ENCODE measurements at places on chromosomes 4 and X.

DNA sequence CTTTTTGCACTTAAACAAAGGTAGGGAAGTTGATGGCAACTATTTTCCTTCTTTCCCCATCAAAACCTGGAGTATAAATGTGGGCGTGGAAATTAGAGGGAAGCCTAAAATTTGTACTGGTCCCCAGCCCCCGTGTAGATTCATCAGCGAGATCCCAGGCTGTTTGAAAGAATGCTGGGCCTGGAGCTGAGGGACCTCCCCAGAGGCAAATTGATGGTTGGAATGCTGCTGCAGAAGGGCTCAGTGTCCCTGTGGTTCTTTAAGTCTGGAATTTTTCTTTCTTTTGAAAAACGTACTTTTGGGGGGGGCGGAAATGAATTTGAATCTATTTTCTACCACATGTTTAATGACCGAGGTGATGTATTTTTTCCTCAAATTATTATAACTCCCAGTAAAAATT lies 197.2 kb downstream of the CBR4 start:
- no peak for DNase-seq

DNA sequence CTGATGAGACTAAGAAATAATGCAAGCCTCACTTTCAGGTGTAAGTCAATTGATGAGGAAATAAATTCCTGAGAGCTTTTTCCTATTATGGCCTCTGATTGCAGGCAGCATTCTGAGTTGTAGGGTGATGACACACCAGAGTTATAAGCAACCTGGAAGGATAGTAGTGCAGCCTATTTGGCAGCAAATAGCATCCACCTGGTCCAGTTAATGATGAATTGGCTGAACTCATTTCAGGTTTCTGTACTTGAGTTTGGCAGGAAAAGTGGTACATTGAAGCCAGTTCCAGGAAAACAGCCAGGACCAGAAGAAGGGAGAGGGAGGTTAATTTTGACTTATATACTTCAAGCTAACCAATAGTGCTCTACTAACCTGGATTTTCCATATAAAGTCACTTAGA lies 316.8 kb downstream of the NAF1 start:
- no peak for DNase-seq

DNA sequence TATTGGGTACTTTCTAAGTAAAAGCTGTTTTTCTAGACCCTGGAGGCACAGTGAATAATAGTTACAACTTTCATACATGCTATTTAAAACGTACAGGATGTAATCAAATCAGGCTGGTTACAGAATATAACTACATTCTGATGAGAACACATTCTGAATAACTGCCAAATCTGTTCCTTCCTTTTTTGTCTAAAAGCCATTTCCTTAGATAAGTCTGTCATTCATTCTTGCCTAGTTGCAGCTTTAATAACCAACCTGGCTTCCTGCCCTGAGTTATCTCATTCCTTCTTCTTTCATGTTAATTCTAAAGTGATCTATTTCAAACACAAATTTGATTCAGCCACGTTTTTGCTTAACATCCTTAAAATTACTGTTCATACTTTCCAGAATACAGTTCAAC lies 189.7 kb upstream of the ITM2A start:
- no peak for DNase-seq

GRCh38 chr4:107857741-107858140 lies 33.0 kb downstream of the SGMS2 start:
- no peak for DNase-seq

GRCh38 chr4:150012851-150013360 lies 65.3 kb upstream of the DCLK2 start:
- DNase-seq = no peak

- DNase-seq = no peak
These were observed 27.6 kb upstream of the GTPBP6 start for GRCh38 chrX:346034-346813.

DNA sequence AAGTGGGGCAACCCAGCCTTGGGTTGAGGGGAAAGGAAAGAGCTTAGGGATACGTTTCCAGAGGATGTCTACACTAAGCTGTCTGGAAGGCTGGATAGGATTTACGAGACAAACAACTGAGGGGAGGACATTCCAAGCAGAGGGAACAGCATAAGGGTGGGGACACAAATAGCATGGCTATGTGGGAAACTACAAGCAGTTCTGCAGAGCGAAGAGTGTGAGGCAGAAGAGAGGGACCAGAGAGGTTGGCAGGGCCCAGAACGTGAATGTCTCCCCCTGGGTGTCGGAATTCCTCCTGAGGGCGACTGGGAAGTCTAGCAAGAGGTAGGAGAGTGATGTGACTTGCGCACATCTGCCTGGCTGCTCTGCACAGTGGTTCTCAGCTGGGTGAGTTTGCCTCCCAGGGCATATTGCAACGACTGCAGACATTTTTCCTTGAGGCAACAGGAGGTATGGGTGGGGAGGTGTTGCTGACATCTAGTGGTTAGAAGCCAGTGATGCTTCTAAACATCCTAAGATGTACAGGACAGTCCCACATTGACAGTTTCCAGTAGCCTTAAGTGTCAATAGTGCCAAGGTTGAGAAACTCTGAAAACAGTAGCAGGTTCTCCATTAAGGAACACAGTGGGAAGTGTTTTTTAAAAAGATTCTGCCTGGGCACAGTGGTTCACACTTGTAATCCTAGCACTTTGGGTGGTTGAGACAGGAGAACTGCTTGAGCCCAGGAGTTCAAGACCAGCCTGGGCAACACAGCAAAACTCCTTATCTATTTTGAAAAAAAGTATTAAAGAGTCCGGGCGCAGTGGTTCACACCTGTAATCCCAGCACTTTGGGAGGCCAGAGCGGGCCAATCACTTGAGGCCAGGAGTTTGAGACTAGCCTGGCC lies 9.2 kb downstream of the NDUFA1 start:
- no peak for DNase-seq

DNA sequence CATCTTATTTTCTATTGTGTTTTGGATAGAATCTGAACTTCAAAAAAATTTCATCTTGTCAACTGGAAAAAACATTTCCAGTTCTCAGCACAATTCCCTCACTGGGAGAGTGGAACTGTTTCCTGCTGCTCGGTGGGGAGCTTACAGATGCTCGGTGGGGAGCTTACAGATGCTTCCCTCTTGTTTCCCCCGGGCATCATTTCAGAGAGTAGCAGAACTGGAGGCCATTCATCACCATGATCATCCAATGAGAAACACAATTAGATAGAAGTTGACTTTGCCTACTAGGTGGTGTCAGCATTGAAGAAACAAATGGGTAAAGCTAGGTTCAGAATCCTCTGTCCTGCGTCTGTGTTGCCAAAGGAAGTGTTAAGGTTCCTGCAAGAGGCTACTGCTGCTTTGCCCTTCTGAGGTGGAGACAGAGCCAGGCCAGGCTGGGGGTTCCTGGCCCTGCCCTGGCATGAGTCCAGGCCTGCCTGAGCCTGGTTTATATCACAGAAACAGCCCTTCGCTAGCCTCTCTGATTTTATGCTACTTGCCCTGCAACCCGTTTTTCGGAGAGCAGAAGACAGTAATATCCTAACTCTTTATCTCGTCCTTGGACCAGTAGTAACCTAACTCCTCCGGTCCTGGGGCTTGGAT lies 70.6 kb downstream of the TAPT1 start:
- no peak for DNase-seq

DNA sequence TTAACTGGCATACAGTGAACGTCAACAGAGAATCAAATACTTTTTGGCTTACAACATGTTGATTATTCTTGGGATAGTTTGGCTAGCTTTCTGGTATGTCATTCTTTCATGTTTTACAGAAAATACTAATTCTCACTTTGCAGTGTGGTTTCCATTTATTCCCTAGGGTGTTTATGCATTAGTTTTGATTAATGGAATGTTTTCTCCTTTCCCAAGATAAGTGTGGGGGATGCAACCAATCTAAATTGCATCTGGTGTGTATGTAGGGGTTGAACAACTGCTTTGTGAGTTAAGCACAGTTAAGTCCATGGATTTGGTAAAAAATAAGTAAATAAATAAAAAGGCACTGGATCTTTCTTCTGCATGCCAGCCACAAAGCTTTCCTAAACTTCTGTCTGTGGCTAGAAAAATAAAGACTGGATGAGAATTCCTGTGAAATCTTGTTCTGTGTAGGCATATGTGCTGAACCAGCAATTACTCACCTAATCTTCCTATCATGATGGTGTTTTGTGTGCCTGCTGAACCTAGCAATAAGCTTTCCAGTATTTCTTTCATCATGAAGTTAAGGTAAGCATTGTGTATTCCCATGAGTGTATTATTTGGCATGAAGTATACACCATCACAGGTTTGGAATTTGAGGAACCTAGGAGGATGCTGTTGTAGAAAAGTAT lies 50.6 kb upstream of the TENM3 start:
- DNase-seq = no peak

DNA sequence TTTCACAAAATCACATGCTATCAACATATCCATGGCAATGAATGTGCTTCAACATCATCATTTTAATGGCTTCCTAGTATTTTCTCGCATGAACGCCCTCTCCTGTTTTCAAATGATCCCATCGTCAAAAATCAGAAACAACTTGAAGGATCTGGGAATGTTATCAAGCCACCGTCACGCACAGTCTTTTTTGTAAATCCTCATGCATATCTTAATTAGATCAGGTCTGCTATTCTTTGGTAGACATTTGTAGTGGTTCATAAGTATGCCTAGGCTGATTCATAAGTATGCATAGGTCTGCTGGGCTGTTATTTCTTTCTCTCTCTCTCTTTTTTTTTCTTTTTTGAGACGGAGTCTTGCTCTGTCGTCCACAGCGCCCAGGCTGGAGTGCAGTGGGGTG lies 101.6 kb downstream of the CLNK start:
- DNase-seq = no peak

GRCh38 chrX:33357606-33358005 lies 146.3 kb upstream of the DMD start:
- no peak for DNase-seq

GRCh38 chrX:45196701-45197100 lies 4.0 kb downstream of the DIPK2B start:
- no peak for DNase-seq

- DNase-seq = no peak
These were observed 57.5 kb downstream of the GPR82 start for GRCh38 chrX:41781500-41781899.

- no peak for DNase-seq
These were observed 543.3 kb downstream of the GRID2 start for GRCh38 chr4:92847026-92847425.

DNA sequence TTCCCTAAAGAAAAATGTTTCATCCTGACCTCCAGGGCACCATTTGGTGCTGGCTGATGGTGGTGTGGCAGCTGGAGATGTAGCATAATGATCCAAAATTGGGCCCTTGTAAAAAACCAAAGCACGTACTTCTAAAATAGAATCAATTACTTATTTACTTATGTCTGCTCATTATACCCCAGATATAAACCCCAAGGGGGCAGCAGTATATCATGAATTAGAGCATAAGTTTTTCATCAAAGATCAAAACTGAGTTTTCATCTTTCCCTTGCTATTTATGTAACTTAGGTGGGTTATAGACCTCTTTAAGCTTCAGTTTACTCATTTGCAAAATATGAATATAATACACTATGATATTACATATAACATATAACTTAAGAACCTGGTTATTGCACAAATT lies 241.1 kb downstream of the TACR3 start:
- no peak for DNase-seq

DNA sequence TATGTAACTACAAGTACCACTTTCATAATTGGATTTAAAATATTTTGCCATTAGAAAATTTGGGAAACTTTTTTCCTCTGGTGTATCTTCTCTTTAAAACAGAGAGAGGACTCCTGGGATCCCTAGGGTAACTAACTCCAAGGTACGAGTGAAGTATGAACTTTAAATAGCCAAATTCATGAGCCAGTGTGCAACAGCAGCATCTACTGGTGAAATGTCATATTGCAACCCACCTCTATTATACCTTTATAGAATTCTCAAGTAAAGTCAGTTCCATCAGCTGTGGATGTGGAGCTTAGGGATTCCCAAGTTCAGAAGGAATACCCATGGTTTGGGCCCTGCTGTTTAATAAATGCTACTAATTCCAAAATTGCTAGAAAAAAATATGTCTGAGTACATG lies 282.7 kb upstream of the TAPT1 start:
- DNase-seq = no peak

DNA sequence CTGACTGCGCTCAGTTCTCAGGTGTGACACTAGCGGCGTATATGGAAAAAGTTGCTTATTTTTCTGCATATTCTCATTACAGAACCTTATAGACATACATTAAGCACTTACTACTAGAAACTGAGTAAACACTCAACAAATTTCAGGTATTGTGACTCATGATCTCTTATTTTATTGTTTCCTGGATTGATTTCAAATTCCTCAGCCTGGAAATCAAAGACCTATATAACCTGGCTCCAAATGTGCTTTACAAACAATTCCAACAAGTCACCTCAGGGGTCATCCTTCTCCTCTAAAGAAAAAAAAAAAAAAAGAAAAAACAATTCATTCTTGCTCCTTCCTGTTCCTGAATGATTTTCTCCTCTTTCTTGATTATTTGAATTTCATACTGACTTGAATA lies 152.3 kb downstream of the ADAM29 start:
- DNase-seq = no peak

DNA sequence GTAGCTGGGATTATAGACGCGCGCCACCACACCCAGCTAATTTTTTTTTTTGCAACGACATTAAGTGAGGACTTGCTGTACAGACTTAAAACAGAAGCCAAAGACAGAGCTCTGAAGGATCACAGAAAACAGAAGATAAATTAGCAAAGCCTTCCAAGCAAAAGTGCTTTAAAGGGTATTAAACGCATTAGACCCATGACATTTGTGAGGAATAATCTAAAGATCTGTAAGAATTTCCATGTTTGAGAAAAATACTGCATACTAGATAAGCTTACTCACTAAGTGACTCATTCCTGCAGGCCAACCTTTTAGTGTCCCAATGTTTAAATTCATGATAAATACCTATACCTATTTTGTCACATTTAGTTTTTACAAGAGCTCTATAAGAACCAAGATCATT lies 27.4 kb downstream of the SMARCA1 start:
- DNase-seq = no peak

DNA sequence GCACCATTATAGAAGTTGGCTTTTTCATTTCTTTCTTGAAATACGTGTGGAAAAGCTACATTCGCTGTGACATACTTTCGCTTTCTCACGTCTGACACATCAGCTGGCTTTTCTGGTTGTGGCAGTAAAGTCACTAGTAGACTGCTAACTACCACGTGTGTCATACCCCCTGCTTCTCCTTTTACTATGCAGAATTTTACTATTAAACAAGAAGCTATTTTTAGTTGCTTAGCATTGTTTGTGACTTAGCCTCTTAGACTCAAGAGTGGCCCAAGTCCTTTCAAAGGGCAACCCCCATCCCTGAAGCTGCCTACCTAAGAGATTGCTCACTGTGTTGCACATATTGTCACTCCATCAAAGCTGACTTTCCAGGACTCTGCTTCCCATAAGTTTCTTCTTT lies 2.1 kb upstream of the IL2 start:
- DNase-seq = peak; percentile 35

GRCh38 chr4:152651473-152652060 lies 28.2 kb downstream of the TMEM154 start:
- DNase-seq = no peak

DNA sequence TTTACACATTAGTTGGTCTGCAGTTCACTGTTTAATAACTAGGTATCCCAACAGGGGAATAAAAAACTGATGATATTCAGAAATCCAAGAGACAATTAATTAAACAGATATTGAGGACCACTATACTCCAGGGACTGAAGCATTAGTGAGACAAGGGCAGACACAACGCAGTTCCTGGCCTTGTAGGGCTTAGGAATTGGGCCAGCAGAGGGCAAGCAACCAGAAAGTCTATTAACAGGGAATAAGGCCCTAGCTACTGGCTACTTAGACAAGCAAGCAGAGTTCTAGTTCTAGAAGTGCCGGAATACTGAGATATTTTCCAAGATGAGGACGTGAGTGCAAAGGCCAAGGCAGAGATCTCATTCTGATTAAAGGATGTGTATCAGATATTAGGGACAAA lies 58.6 kb upstream of the ADGRA3 start:
- DNase-seq = no peak

Measured in stimulated activated CD8-positive, alpha-beta memory T cell treated with anti-CD3 and anti-CD28 coated beads, Interleukin-15, amount 100 ng/mL, for 48 hours (primary cell).